ENCODE measurements at places on chromosomes 2 and 18.

GRCh38 chr2:231489990-231490389 is 25.7 kb upstream of the NCL start:
- peak; percentile 20 for DNase-seq

GRCh38 chr2:207423886-207424285 is 105.9 kb upstream of the CREB1 start:
- DNase-seq = peak; percentile 89

- no peak for DNase-seq
These were observed 363.8 kb upstream of the TRIB2 start for GRCh38 chr2:12352889-12353288.

GRCh38 chr2:122315306-122315705 is 559.9 kb downstream of the TSN start:
- DNase-seq = peak; percentile 11

- peak; percentile 26 for DNase-seq
These were observed 52.9 kb upstream of the APCDD1 start for GRCh38 chr18:10401521-10401920.

- peak; percentile 54 for DNase-seq
These were observed 7.8 kb downstream of the FRZB start for GRCh38 chr2:182858671-182859070.

GRCh38 chr18:46755315-46756024 is 1.4 kb downstream of the ST8SIA5 start:
- DNase-seq = no peak

DNA sequence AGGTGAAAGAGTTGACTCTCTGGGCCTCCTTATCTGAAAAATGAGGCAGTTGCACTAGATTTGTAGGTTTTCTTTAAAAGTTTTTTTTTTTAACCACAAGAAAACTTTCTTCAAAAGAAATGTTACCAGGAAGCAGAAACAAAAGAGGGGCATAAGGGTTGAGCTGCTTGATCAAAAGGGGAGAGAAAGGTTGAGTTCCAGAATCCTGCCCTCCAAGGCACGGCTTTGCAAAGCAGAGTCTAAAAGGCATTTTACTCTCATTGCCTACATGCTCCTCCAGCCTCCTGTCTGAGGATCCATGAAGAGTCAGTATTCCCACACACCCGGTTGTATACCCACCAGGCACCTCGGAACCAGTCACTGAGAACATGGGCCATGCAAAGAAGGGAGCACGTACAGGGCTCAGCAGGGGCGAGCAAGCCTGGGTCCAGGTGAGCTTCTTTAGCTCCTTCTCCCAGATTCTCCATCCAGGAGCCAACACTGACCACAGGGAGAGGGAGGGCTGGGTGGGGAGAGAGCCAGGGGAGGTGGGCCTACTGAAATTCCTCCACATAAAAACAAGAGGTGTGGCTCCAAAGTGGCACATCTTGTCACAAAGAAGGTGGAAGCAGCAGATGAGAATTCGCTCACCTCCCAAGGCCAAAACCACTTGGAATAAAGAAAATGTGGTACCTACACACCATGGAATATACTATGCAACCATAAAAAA is 116.0 kb upstream of the EPC2 start:
- DNase-seq = no peak

DNA sequence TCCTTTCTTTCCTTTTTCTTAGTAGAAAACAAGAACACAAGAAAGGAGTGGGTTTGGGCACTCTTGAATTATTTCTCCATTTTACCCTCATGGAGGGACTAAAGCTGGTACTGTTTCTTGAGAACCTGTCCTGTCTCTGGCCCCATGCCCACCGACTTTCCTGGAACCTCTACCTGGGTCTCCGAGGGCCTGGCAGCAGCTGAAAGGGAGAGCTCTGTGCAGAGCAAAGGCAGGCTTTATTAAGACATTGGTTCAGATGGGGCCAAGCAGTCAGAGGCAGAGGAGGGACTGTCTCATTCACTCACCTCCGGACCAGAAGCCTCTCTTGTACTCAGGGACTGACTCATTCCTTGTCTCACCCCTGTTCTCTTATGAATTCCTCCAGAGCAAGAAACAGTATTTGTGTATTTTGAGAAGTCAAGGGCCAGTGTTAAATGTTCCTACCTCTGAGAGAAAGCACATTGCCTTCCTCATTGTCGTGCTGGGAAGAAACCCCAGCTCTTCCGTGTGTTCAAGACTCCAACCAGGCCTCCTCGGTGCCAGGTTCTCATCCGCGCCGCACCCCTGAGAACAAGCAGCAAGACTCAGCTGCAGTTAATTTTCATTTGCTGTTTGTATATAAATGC is 201.9 kb upstream of the NT5C1B start:
- DNase-seq = peak; percentile 51

GRCh38 chr2:223005496-223005895 is 46.5 kb upstream of the KCNE4 start:
- DNase-seq = no peak
